ENCODE measurements at places on chromosomes 2 and 18. TPM values are rescaled to one million over a fixed set of nuclear protein-coding genes. Genes with fewer than 3 reads are reported as not detected.

The ASB18 gene
- total RNA-seq = 1.9 TPM

The CYS1 gene
- 5.9 TPM for total RNA-seq

The ST8SIA3 gene
- total RNA-seq = not detected

The RPRM gene
- 1.1 TPM for total RNA-seq

The CKAP2L gene
- 0.82 TPM for total RNA-seq

The GCA gene
- 11.1 TPM for total RNA-seq

The CACNB4 gene
- 0.37 TPM for total RNA-seq

The MALL gene
- 27.4 TPM for total RNA-seq

The CXCR2 gene
- total RNA-seq = 0.59 TPM

- DNase-seq = no peak
Measured at GRCh38 chr2:172993931-172994717, 81.5 kb upstream of the MAP3K20 start.

GRCh38 chr2:68169308-68169707 lies 11.6 kb downstream of the PNO1 start:
- DNase-seq = no peak

- DNase-seq = no peak
Measured at GRCh38 chr18:44536619-44537018, 144.1 kb upstream of the SETBP1 start.

- no peak for DNase-seq
Measured at GRCh38 chr18:7541835-7542234, 25.3 kb upstream of the PTPRM start.

GRCh38 chr2:144708626-144709025 lies 188.7 kb upstream of the ZEB2 start:
- DNase-seq = no peak

DNA sequence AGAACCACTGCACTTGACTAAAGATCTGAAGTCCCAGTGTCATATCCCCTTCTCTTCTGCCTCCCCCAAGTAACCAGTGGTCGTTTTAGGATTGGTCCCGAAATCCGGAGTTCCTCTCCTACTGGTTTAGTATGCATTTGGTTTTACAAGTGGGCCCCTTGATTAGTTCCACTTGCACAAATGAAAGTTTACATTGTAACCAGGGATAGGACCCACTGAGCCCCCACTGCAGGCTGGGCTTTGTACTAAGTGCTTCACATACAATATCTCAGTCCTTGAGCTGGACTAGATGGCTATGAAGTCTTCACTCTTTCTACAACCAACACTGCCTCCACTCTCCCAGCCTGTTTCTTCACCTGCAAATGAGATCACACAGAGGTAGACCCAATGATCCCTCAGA lies 50.4 kb downstream of the CYRIA start:
- DNase-seq = no peak

DNA sequence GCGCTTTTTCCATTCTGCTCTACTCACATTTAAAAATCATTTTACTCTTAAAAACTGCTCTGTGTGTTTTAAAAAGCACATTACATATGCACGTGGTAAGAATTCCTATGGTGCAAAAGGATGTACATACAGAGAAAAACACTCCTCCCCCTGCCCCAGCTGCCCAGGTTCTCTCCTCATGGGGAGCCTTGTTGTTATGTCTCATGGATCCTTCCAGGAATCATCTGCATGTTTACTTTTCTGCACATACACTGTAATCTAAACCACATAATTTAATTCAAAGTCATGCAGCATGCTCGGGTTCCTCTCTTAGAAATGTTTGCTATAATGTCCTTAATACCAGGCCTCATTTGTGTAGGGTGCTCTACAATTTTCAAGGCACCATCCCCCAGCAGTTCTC lies 243.3 kb downstream of the LOXHD1 start:
- DNase-seq = no peak

- no peak for DNase-seq
Measured at GRCh38 chr2:42069568-42069967, 21.7 kb downstream of the PKDCC start.

DNA sequence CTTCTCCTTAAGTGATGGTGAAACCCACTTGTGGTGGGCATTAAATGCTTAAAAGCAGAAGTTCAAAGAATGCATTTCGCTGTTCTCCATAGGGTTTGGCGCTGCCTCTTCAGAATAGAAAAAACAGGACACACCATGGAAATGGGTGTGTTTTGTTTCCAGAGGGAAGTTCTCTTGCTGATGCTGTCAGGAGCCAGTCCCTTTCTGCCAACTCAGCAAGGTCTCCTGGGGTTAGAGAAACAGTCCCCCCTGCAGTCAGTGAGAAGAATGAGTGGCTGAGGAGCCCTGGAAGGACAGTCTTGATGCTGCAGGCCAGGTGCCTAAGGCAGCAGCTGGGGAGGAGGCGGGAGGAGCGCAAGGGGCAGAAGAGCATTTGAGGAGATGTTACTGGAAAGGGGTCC lies 37.8 kb upstream of the ASAP2 start:
- DNase-seq = no peak

- no peak for DNase-seq
Measured at GRCh38 chr2:186183406-186183805, 302.7 kb upstream of the ZC3H15 start.

- DNase-seq = no peak
Measured at GRCh38 chr2:57669570-57669969, 377.0 kb upstream of the VRK2 start.

GRCh38 chr2:211957799-211958198 lies 580.8 kb downstream of the ERBB4 start:
- no peak for DNase-seq

GRCh38 chr2:69952336-69953115 lies 8.9 kb downstream of the ASPRV1 start:
- no peak for DNase-seq

DNA sequence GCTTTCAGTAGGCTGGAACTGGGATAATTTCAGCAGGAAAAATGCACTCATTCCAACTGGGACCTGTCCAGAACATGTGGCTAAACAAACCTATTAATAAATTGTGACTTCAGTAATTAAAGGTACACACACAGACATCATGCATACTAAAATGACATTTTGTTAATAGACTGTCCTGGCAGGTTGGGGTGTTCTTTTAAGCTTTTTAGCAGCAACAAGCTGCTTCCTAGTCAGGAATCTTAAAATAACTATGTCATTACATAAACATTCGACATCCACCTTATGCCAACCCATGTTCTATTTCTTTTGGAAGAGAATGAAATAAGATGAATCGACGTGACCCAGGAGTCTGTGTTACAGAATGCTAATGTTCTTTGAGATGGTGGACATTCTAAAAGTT lies 435.7 kb downstream of the TXNL1 start:
- no peak for DNase-seq

DNA sequence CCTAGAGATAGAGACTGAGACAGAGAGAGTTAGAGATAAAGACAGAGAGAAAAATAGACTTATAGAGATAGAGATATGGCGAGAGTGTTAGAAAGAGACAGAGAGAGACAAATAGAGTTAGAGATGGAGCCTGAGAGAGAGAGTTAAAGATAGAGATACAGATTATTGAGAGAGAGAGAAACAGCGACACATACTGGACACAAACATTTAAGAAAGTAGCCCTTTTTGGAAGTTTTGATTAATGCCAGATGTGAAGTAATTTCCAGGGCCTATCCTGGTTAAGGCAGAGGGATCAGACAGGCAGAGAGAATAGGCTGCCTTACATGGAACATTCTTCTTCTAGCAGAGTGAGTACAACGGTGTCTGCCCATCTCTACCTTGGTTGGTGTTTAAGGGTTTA lies 311.6 kb upstream of the CDH7 start:
- no peak for DNase-seq

DNA sequence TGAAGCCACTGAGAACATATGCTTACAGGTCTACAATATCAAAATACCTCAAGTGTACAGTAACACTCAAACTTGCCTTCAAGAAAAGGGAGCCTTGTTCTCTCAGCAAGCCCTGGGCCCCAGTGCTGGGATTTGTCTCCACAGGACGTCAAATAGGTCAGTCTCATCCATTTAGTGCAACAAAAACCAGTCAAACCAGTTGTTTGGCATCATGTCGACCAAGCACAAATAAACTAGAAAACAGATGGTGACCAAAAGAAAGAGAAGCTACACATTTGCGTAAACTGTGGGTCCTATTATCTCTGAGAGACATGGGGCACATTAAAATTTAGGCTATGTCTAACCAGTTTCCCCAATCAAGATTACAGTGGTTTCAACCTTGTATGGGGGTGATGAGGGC lies 182.6 kb upstream of the PKDCC start:
- DNase-seq = no peak

DNA sequence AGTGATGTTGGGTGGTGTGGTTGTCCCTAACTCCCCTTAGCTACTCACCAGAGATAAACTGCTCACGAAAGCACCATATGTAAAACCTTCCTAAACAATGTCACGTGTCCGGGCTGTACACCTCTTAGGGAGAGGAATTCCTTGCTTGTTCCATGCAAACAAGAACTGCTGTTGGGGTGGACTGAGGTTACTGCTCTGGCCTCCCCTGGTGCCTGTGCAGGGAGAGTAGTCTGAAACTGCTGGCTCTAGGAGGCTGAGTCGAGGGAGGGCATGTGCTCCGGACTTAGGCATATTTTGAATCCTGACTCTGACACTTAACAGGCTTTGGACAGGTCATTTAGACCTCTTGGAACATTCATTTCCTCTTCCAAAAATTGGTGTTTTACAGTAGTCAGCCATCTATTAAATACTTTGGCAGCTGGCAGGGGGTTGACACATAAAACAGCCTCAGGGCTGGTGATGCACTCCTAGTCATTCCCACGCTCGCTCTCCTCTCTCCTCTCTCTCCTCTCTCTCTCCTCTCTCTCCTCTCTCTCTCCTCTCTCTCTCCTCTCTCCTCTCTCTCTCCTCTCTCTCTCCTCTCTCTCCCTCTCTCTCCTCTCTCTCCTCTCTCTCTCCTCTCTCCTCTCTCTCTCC lies 10.6 kb downstream of the THNSL2 start:
- DNase-seq = no peak

GRCh38 chr18:62545098-62545497 lies 22.3 kb downstream of the ZCCHC2 start:
- no peak for DNase-seq

DNA sequence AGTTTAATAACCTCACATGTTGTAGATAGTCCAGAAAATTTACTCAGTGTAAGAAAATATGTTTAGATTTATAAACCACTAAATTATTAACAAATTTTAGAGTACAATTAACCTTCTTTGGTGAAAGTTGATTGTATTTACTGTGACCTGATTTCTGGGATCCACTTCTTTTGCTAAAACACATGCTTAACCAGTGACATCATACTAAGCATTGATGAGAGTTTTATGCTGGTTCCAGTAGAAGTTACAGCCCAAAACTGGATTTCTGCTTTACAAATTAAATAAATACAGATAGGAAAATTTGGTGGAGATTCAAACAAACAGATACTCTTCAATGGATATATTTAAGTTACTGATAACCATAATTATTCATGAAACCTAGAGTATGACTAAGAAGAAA lies 40.9 kb downstream of the RBBP8 start:
- no peak for DNase-seq

- no peak for DNase-seq
Measured at GRCh38 chr2:23624915-23625314, 239.9 kb downstream of the KLHL29 start.

DNA sequence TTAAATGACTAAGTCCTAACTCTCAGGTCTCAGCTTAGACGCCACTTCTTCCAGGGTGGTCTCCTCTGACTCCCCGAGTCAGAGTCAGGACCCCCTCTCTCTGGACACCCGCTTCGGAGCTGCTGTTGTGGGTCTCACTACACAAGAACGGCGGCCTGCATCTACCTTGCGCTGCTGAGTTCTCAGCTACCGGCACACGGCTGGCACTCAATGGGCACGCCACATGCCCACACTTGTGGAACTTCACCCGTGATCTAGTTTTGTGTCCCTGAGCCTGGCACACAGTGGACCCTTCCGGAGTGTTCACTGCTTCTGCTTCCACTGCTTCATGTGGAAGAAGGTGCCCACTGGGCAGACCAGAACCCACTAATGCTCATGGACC lies 58.3 kb upstream of the ID2 start:
- no peak for DNase-seq

DNA sequence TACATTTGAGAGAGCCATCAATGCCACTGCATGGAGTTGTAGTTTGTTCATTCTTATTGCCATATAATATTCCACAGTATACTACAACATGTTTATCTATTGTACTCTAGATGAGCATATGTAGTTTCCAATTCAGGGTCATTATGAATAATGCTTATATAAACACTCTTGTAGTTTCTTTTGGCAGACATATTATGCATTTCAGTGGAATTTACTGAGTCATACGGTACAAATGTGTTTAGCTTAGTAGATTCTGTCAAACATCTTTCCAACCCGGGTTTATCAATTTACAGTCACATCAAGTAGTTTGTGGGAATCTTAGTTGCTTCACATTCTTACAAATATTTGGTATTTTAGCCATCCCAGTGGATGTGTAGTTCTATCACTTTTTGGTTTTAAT lies 161.1 kb downstream of the KCNH7 start:
- DNase-seq = no peak

GRCh38 chr2:177268187-177268871 lies 3.8 kb upstream of the NFE2L2 start:
- no peak for DNase-seq
